Tibial nerve (tissue), 4 donors: ENCODE measurements at places on chromosomes 6 and 20.

GRCh38 chr6:114108119-114109002 is 137.4 kb upstream of the HDAC2 start:
- no peaks in the 10 kb centered on the region for H3K36me3 ChIP-seq
- H3K4me1 ChIP-seq: no peaks in the 10 kb centered on the region
- peak; percentile 74 for DNase-seq
- H3K27me3 ChIP-seq: no peaks in the 10 kb centered on the region

DNA sequence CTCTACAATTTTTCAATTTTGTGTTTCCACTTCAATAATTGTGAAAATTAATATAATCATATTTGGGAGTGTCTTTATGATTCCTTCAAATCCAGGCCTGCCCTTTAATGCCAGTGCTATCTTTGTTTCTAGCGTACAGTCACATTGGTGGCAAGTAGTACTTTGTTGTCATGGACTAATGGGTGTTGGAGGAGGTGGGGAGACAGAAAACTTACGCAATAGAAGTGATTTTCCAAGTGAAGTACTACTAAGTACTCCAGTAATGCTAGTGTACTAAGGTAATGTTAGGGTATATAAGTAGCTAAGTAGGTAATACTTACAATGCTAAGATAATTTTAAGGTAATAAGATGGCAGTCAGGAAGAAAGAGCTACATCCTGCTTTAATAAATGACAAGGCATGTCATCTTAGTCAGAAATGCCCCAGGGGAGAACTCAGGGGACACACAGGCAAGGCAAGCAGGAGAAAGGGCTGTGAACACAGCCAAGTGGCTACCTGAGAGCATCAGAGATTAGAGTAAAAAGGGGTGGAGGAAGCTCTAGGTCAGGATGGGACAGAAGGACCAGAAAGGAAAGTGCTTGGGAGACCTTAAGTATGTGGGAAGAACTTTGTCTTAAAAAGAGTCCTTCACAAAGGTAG is 217.2 kb upstream of the PRDM1 start:
- H3K4me1 ChIP-seq: peaks cover 14% of the 10 kb centered on the region
- H3K27me3 ChIP-seq: no peaks in the 10 kb centered on the region
- H3K27ac ChIP-seq: no peak overlapping the region
- DNase-seq: no peak
- H3K36me3 ChIP-seq: no peaks in the 10 kb centered on the region

DNA sequence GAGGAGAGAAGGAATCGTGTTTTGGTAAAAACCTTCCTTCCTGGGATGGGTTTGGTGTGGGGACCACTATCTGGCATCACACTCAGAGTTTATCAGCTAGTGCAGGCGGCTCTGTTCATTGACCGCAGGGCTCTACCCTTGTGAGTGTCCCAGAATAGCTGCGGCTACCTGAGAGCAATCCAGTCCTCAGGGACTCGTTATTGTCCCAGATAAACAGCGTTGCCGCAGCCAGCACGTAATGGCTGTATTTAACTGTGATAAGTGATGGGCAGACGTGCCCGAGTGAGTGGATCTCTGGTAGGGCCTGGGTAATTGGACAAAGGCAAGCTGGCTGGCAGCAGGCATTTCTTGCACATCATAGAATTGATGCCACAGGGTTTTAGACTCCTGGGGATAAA is 163.3 kb downstream of the SOBP start:
- no peak for DNase-seq
- H3K27ac ChIP-seq: no peak overlapping the region
- H3K4me3 ChIP-seq: no peak overlapping the region

DNA sequence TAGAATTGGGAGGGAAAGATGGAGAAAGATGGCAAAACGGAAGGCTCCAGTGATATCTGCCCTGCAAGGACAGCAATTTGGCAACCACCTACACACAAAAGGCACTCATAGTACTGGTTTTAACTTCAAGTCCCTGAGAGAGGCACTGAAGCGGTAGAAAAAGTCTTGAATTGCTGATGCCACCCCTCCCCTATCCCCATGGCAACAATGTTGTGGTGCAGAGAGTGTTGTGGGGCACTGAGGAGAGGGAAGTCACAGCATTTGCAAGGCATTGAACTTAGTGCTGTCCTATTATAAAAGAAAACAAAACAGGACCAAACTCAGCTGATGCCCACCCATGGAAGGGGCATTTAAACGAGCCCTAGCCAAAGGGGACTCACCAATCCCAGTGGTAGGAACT is 343.7 kb downstream of the HAO1 start:
- H3K4me1 ChIP-seq: no peaks in the 10 kb centered on the region
- H3K4me3 ChIP-seq: no peak overlapping the region
- no peaks in the 10 kb centered on the region for H3K36me3 ChIP-seq
- H3K27me3 ChIP-seq: no peaks in the 10 kb centered on the region
- H3K27ac ChIP-seq: no peak overlapping the region
- DNase-seq: no peak

- no peak overlapping the region for H3K27ac ChIP-seq
- H3K4me3 ChIP-seq: no peak overlapping the region
- no peak for DNase-seq
- no peaks in the 10 kb centered on the region for H3K27me3 ChIP-seq
These were observed 49.8 kb downstream of the SMOC2 start for GRCh38 chr6:168490757-168491156.
